ENCODE measurements at places on chromosomes 1 and 21. TPM values are rescaled to one million over a fixed set of nuclear protein-coding genes. Genes with fewer than 3 reads are reported as not detected.

DNA sequence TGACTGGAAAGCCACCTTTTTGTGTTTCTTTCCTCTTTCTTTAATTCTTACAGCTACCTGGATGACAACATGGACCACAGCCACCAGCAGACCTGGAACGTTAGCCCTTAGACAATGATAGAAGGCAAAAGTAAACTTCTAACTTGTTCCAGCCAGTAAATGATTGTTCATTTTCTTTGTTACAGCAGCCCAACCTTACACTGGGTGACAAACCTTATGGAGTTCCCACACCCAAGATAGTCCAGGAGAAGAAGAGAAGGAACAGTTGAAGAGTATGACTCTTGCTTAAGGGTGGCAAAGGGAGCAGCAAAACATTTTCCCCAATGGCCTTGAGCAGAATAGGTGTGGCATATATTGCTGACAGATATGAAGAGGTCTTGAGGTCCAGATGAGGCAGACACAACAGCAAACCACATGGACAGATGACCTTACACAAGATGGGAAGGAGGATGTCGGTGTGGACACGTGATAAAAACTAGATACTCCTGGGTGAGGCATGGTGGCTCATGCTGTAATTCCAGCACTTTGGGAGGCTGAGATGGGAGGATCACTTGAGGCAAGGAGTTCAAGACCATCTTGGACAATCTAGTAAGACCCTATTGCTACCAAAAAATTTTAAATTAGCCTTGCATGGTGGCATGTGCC is 11.8 kb upstream of the FAM76A start:
- no peak overlapping the region for H3K27ac ChIP-seq
- H3K27me3 ChIP-seq = no peaks in the 10 kb centered on the region
- H3K36me3 ChIP-seq = no peaks in the 10 kb centered on the region
- H3K4me3 ChIP-seq = no peak overlapping the region
- no peak for DNase-seq
- H3K4me1 ChIP-seq = peaks cover 17% of the 10 kb centered on the region

GRCh38 chr21:15688809-15689208 is 41.0 kb upstream of the USP25 start:
- H3K27ac ChIP-seq = no peak overlapping the region
- no peak for DNase-seq
- no peaks in the 10 kb centered on the region for H3K4me1 ChIP-seq
- H3K4me3 ChIP-seq = no peak overlapping the region
- H3K36me3 ChIP-seq = no peaks in the 10 kb centered on the region

GRCh38 chr1:22761101-22761500 is 50.5 kb downstream of the EPHB2 start:
- H3K27ac ChIP-seq = no peak overlapping the region
- H3K36me3 ChIP-seq = no peaks in the 10 kb centered on the region
- H3K27me3 ChIP-seq = peaks cover 67% of the 10 kb centered on the region
- peaks cover 5% of the 10 kb centered on the region for H3K4me1 ChIP-seq
- H3K4me3 ChIP-seq = no peak overlapping the region

Gene MEF2D
- polyA plus RNA-seq = 8.2 TPM

All from K562 (cell line).